Naive thymus-derived CD4-positive, alpha-beta T cell (primary cell): ENCODE measurements at places on chromosomes 6 and 20.

- DNase-seq = no peak
- H3K4me1 ChIP-seq = no peaks in the 10 kb centered on the region
- no peak overlapping the region for H3K4me3 ChIP-seq
- no peaks in the 10 kb centered on the region for H3K36me3 ChIP-seq
- no peak overlapping the region for H3K27ac ChIP-seq
These were observed 36.4 kb downstream of the DCBLD1 start for GRCh38 chr6:117518870-117519269.

- H3K4me1 ChIP-seq = no peaks in the 10 kb centered on the region
- no peaks in the 10 kb centered on the region for H3K36me3 ChIP-seq
- no peaks in the 10 kb centered on the region for H3K27me3 ChIP-seq
These were observed 139.9 kb downstream of the GRM4 start for GRCh38 chr6:34005901-34006531.

GRCh38 chr6:41814629-41815028 lies 27.1 kb downstream of the TOMM6 start:
- H3K27ac ChIP-seq = no peak overlapping the region
- H3K27me3 ChIP-seq = no peaks in the 10 kb centered on the region
- H3K36me3 ChIP-seq = no peaks in the 10 kb centered on the region

GRCh38 chr6:70860920-70861319 lies 95.9 kb downstream of the B3GAT2 start:
- no peak for DNase-seq
- no peaks in the 10 kb centered on the region for H3K36me3 ChIP-seq
- no peaks in the 10 kb centered on the region for H3K27me3 ChIP-seq
- H3K4me3 ChIP-seq = no peak overlapping the region

GRCh38 chr20:47225458-47225857 lies 131.0 kb downstream of the ZMYND8 start:
- no peaks in the 10 kb centered on the region for H3K27me3 ChIP-seq
- DNase-seq = no peak
- no peak overlapping the region for H3K4me3 ChIP-seq

- H3K4me3 ChIP-seq = no peak overlapping the region
- no peaks in the 10 kb centered on the region for H3K27me3 ChIP-seq
- no peak for DNase-seq
- H3K4me1 ChIP-seq = no peaks in the 10 kb centered on the region
These were observed 23.5 kb downstream of the DHX35 start for GRCh38 chr20:38985603-38986170.

DNA sequence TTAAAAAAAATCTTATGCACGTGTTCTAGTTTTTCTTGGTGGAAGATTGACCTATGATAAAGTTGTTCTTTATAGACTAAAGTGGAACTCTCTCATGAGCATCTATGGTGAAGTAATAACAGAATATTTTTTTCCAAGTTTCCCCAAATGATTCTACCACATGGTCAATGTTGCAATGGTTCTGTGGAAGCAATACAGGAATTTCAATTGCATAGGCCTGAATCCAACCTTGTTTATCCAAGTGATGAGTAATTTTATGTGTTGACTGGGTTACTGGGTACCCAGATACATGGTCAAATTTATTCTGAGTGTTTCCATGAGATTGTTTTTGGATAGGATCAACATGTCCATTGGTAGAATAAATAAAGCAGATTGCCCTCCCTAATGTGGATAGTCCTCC lies 581.5 kb downstream of the MMUT start:
- no peaks in the 10 kb centered on the region for H3K27me3 ChIP-seq
- no peak overlapping the region for H3K27ac ChIP-seq
- no peaks in the 10 kb centered on the region for H3K36me3 ChIP-seq

DNA sequence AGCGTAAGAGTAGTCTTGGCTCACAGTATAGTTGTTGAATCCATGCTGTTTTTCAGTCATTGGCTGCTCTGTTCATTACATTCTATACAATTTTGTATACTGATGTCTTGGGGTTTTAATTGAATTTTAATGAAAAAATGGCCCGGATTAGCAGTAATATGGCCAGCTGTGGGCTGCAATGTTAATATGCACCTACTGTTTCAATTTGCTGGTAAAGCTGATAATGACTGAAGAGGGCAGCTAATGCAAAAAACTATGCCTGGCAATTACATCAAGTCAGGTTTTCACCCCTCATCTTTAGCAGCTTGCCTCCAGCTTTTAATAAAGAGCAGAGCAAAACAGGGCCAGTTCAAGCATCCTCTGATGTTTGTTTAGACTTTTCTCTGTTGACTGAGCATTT lies 394.5 kb downstream of the PLCB1 start:
- no peak for DNase-seq
- H3K4me1 ChIP-seq = no peaks in the 10 kb centered on the region
- H3K27me3 ChIP-seq = no peaks in the 10 kb centered on the region

- no peak overlapping the region for H3K4me3 ChIP-seq
- no peaks in the 10 kb centered on the region for H3K4me1 ChIP-seq
- no peak overlapping the region for H3K27ac ChIP-seq
- H3K36me3 ChIP-seq = no peaks in the 10 kb centered on the region
- no peak for DNase-seq
These were observed 34.3 kb downstream of the FARS2 start for GRCh38 chr6:5295623-5296022.
